RWPE2 (cell line): ENCODE measurements at places on chromosomes 4 and X.
A peak's percentile ranks its signal among the peaks of the same experiment; 100 is the strongest.

DNA sequence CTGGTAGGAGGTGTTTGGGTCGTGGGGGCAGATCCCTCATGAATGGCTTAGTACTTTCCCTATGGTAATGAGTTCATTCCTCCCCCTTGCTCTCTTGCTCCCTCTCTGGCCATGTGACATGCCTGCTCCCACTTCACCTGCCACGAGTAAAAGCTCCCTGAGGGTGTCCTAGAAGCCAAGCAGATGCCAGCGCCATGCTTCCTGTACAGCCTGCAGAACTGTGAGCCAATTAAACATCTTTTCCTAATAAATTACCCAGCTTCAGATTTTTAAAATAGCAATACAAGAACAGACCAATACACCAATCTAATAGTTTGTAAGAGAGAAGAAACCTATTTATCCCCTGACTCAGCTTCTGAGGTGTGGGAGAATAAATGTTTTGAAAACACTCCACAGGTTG, 60.5 kb downstream of the FGFBP1 start:
- no peak for DNase-seq
- H3K27ac ChIP-seq = no peak overlapping the region
- no peaks in the 10 kb centered on the region for H3K36me3 ChIP-seq
- no peaks in the 10 kb centered on the region for H3K4me1 ChIP-seq
- no peaks in the 10 kb centered on the region for H3K27me3 ChIP-seq

GRCh38 chr4:109350121-109350520, 47.7 kb upstream of the COL25A1 start:
- H3K36me3 ChIP-seq = no peaks in the 10 kb centered on the region
- DNase-seq = no peak
- H3K4me1 ChIP-seq = no peaks in the 10 kb centered on the region
- H3K27me3 ChIP-seq = no peaks in the 10 kb centered on the region

DNA sequence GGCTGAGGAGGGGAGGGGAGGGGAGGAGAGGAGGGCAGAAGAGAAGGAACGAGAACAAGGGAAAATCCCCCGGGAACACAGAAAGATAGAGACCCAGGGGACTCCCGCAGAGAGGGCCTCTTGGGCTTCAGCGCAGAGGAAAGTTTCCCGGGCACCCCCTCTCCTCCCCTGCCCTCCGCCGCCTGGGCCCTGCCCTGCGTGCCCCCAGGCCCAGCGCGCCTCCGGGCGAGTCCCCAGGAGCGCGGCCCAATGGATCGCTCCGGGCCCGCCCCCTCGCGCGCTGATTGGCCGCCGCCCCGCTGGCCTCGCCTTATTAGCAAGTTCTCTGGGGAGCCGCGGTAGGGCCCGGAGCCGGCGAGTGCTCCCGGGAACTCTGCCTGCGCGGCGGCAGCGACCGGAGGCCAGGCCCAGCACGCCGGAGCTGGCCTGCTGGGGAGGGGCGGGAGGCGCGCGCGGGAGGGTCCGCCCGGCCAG, at the start of gene MSX1:
MSX1 (plus strand) TSS at position 341 of the 474 bp plus-strand sequence. CDS start 235 bp downstream, outside the sequence.
- no peaks in the 10 kb centered on the region for H3K36me3 ChIP-seq
- H3K27ac ChIP-seq = no peak within 1 kb of the TSS
- peaks cover 93% of the 10 kb centered on the region for H3K27me3 ChIP-seq
- DNase-seq = peak; percentile 75
- H3K4me1 ChIP-seq = peaks cover 3% of the 10 kb centered on the region

GRCh38 chr4:150938417-150938816, 76.7 kb downstream of the LRBA start:
- H3K4me3 ChIP-seq = no peak overlapping the region
- DNase-seq = no peak
- H3K4me1 ChIP-seq = peaks cover 8% of the 10 kb centered on the region
- H3K36me3 ChIP-seq = no peaks in the 10 kb centered on the region

GRCh38 chr4:39078829-39079228, 16.8 kb downstream of the KLHL5 start:
- no peaks in the 10 kb centered on the region for H3K27me3 ChIP-seq
- H3K27ac ChIP-seq = no peak overlapping the region
- peaks cover 38% of the 10 kb centered on the region for H3K36me3 ChIP-seq
- H3K4me1 ChIP-seq = no peaks in the 10 kb centered on the region
- no peak for DNase-seq
- H3K4me3 ChIP-seq = no peak overlapping the region

DNA sequence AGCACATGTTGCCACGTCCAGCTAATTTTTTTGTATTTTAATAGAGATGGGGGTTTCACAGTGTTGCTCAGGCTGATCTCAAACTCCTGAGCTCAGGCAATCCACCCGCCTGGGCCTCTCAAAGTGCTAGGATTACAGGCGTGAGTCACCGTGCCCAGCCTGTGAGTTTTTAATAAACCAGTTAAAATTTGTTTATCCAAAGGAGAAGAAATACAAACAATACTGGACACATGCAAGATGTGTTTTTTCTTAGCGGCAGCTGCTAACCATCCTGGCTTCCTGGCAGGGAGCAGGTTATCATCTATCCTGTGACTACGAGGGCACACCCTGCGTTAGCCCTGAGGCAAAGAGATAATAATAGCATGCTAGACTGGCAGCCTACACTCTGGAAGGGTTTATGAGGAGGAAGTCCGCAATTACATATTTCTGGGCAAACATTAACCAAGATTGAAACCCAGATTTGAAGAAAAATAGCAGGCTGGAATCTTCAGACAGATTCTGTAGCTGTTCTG, 191.4 kb downstream of the SPRY1 start:
- H3K4me3 ChIP-seq = no peak overlapping the region
- peak; percentile 62 for DNase-seq

GRCh38 chr4:176690716-176691115, 102.0 kb downstream of the VEGFC start:
- no peaks in the 10 kb centered on the region for H3K4me1 ChIP-seq
- H3K27me3 ChIP-seq = no peaks in the 10 kb centered on the region
- no peak for DNase-seq
- H3K36me3 ChIP-seq = peaks cover 61% of the 10 kb centered on the region
- no peak overlapping the region for H3K4me3 ChIP-seq

- H3K4me1 ChIP-seq = no peaks in the 10 kb centered on the region
- DNase-seq = no peak
- no peaks in the 10 kb centered on the region for H3K36me3 ChIP-seq
- no peaks in the 10 kb centered on the region for H3K27me3 ChIP-seq
These were observed 909.0 kb downstream of the CENPC start for GRCh38 chr4:66636349-66636748.

- no peaks in the 10 kb centered on the region for H3K36me3 ChIP-seq
- H3K27ac ChIP-seq = no peak overlapping the region
- H3K27me3 ChIP-seq = peaks cover 41% of the 10 kb centered on the region
- DNase-seq = no peak
These were observed 2.1 kb downstream of the GPR101 start for GRCh38 chrX:137031517-137032340.

DNA sequence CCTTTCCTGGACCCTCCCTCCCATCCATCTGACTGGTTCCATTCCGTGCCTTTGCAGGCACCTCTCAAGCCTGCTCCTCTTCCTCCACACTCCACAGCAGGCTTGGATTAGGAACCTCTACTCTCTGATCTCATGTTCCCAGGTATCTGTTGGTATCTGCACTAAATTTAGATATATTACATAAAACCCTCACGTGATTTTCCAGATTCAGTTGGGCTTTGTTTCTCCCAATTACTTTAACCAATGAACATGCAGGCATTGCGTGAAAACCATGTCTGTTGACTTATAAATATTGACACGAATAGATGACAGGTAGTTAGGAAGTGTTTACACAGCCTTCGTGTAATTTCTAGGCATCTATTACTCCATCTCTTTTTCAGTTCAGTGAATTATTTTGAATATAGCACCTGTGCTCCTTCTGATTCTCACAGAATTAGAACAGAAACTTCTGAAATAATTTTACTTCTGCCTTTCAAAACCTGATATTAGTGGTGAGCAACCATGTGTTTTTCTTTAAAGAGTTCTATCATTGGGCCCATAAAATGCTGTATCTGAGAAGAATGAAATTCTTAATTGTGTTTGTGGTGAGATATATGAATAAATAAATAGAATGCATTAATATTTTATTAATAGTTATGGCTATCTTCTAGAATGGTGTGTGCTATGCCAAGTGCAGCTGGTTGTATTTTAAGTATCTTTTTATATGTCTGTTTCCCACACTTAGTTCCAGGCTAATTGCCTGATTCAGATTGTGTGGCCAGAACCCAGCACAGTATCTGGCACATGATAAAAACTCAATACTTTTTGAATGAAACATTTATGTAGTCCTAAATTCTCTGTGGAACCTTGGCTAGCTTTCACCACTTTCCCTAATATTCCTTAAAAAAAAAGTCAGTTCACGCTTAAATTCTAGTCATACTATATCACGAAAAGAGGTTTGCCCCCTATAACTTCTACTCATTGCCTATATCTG, 304.8 kb downstream of the QDPR start:
- no peak for DNase-seq
- no peaks in the 10 kb centered on the region for H3K36me3 ChIP-seq
- H3K27me3 ChIP-seq = peaks cover 7% of the 10 kb centered on the region
- no peaks in the 10 kb centered on the region for H3K4me1 ChIP-seq
- no peak overlapping the region for H3K4me3 ChIP-seq

- H3K27ac ChIP-seq = peak overlapping the region; percentile 37
- H3K36me3 ChIP-seq = no peaks in the 10 kb centered on the region
- H3K4me1 ChIP-seq = no peaks in the 10 kb centered on the region
- peak overlapping the region; percentile 56 for H3K4me3 ChIP-seq
- H3K27me3 ChIP-seq = no peaks in the 10 kb centered on the region
- no peak for DNase-seq
These were observed 6.7 kb upstream of the WAS start for GRCh38 chrX:48676893-48677270.

DNA sequence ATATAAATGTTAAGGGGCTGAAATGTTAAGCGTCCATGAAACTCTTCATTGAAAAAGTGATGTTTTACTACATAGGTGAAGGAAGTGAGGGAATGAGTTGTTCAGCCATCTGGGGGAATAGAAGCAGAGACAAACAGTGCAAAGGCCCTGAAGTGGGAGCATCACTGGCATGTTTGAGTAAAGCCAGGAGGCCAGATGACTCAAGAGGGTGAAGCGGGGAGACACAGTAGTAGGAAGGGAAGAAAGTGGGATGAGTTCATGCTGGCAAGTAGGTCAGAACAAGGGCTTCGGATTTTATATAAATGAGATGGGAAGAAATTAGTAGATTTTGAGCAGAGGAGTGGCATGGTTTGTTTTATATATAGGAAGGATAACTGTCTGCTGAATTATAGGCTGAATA, 112.5 kb upstream of the MAP9 start:
- H3K4me3 ChIP-seq = no peak overlapping the region
- no peaks in the 10 kb centered on the region for H3K36me3 ChIP-seq
- DNase-seq = no peak
- H3K27ac ChIP-seq = no peak overlapping the region
- H3K4me1 ChIP-seq = no peaks in the 10 kb centered on the region
- no peaks in the 10 kb centered on the region for H3K27me3 ChIP-seq

DNA sequence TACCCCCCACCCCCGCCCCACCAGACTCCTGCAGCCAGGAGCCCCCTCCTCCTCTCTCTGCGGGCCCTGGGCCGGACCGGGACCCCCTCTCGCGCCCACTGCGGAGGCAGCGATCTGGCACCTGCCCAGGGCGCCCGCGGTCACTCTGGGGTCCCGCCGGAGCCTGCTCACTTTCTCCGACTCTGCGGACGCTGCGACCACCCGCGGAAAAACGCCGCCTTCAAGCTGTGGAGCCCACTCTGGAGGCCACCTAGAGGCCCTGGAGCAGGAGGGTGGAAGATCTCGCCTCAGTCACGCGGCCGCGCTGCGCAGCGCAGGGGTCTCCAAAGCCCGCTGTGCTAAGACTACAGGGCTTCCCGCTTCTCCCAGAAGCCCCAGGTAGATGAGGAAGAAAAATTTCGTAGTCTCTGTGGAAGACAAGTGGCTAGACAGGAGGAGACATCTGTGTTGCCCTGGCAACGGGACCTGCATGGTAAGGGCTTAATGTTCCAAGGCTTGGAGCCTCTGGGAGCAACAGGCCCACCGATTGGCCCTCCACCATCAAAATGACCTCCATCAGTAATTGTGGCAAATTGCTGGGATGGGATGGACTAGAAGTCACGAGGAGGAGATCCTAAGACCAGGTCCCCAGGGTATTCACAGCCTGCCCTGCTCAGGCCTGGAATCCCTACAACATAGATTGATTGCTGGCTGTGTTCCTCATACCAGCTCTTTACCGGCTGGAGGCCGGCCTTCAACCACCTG, at the start of gene PNMA6F:
PNMA6F (minus strand) TSS at position 387 of the 744 bp plus-strand sequence. CDS start 1,093 bp downstream, outside the sequence.
- H3K27ac ChIP-seq = no peak within 1 kb of the TSS
- H3K36me3 ChIP-seq = no peaks in the 10 kb centered on the region
- no peak within 1 kb of the TSS for H3K4me3 ChIP-seq
- no peaks in the 10 kb centered on the region for H3K4me1 ChIP-seq

GRCh38 chrX:132775263-132775823, 183.1 kb downstream of the HS6ST2 start:
- H3K36me3 ChIP-seq = no peaks in the 10 kb centered on the region
- no peak overlapping the region for H3K27ac ChIP-seq
- DNase-seq = no peak
- H3K27me3 ChIP-seq = no peaks in the 10 kb centered on the region
- H3K4me1 ChIP-seq = no peaks in the 10 kb centered on the region
- no peak overlapping the region for H3K4me3 ChIP-seq

- H3K4me1 ChIP-seq = peaks cover 30% of the 10 kb centered on the region
- no peak for DNase-seq
- peak overlapping the region; percentile 71 for H3K4me3 ChIP-seq
- no peaks in the 10 kb centered on the region for H3K36me3 ChIP-seq
These were observed 811 bp downstream of the SRD5A3 start for GRCh38 chr4:55346851-55347255.

GRCh38 chr4:169215656-169216055, 55.1 kb downstream of the SH3RF1 start:
- no peak overlapping the region for H3K27ac ChIP-seq
- no peaks in the 10 kb centered on the region for H3K27me3 ChIP-seq
- H3K4me1 ChIP-seq = no peaks in the 10 kb centered on the region

GRCh38 chrX:43633757-43634156, 22.3 kb upstream of the MAOA start:
- H3K27me3 ChIP-seq = no peaks in the 10 kb centered on the region
- DNase-seq = no peak
- no peaks in the 10 kb centered on the region for H3K36me3 ChIP-seq
- H3K4me3 ChIP-seq = no peak overlapping the region
- H3K27ac ChIP-seq = peak overlapping the region; percentile 28

- H3K27me3 ChIP-seq = no peaks in the 10 kb centered on the region
- no peak for DNase-seq
- no peak overlapping the region for H3K4me3 ChIP-seq
These were observed 127.4 kb upstream of the ENPP6 start for GRCh38 chr4:184344899-184345572.

DNA sequence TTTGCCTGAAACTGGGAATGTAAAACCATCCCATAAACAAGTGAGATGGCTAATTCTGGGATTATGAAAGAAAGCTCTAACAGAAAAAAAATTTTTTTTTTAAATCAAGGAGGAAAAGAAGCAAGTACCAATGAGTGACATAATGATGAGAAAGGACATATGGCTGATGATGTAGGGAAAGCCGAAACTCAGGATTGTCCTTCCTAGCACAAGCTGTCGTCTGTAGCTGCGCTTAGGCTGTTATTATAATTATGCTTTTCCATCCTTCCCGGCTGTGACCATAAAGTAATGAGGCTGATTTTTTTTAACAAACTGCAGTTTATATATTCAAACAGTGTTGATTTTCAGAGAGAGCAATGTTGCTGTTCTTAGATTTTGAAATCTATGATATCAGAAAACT, 209.8 kb upstream of the NOCT start:
- DNase-seq = no peak
- peaks cover 28% of the 10 kb centered on the region for H3K27me3 ChIP-seq
- H3K4me1 ChIP-seq = no peaks in the 10 kb centered on the region
- no peak overlapping the region for H3K4me3 ChIP-seq
- H3K27ac ChIP-seq = no peak overlapping the region
- no peaks in the 10 kb centered on the region for H3K36me3 ChIP-seq
